Naive B cell (primary cell): ENCODE measurements at places on chromosomes 12 and 14.

DNA sequence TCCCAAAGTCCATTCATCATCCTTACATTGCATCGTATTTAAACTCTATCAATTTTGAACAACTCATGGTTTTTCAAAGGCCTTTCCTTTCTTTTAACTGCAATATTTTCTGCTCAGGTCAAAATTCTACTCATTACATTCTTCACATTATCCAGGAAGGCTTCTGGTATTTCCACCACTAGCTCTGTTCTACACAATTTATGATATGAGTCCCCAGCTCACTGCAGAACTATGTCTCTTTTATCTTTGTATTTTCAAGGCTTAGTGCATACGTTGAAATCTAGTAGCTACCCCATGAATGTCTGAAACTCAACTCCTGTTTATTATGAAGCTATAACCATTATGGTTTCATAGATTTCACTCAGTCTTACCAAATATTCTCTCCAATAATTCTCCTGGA lies 282.9 kb downstream of the DUSP6 start:
- DNase-seq = no peak

DNA sequence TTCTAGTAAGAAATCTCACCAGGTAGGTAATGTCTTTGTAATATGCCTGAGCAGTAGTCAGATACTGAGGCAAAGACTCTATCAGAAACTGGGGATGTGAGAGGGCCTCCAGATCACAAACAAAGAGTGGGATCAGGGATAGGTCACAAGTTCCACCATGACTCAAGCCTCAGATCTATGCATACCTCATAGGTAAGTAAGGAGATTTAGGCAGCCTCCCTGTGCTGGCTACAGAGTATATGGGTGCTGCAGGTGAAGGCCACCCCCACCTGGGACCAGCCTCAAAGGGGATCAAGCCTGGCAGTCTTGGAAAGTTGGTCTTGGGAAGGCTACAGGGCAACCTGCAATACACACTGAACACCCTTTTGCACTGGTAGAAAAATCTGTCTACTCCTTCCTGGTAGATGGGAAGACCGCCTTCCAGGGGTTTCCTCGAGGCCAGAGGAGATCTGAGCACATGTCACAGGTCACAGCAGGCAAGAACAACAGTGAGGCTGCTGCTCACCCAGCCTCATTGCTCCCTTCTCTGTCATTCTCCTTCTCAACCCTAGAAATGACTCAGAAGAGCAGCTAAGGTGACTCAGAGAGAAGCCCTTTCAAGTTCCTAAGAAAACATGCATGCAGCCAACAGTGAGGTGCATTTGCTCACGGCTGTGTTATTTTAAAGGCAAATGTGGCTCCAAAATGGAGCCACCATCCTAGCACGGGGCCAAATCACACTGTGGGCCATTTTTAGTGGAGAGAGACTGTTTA lies 143.4 kb upstream of the CDKN3 start:
- no peak for DNase-seq

- no peak for DNase-seq
Measured at GRCh38 chr14:52748647-52749292, 18.8 kb downstream of the STYX start.

- no peak for DNase-seq
Measured at GRCh38 chr14:22483863-22484593, 105.0 kb downstream of the DAD1 start.

GRCh38 chr14:27917896-27918295 lies 848.7 kb upstream of the FOXG1 start:
- DNase-seq = no peak

- DNase-seq = no peak
Measured at GRCh38 chr14:55123101-55123500, 6.0 kb upstream of the LGALS3 start.

DNA sequence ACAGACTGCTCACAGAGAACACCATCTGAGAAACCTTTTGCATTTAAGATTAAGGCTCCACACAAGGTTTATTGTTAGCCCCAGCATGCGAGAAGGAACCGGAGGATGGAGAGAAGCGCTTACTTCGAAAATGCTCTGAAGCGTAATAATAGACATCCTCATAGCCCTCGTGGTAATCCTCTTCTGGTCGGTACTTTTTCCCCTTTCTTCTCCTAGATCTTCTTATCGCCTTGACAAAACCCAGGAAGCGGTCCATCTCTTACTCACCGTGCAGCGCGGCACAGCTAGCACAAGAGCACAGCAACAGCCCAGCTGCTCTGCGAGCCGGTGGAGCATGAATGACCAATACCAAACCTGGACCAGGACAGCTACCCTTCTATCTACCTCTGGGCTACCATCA lies 125.1 kb upstream of the GRIP1 start:
- no peak for DNase-seq

DNA sequence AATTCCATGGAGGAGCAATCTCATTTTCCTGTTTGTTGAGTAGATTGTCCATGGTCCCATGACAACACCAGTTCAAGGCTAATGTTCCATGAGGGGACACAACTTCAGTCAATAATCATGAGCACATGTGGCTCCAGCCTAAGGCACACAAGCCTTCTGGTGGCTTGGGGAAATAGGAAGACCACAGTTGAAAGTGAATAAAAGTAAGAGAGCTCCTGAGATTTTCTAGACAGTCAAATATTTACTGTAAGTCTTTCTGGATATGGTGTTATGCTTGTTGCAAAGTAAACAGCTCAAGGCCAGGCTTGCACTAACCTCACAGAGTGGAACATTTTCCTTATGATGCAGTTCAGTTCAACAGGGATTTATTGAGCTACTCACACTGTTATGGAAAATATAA lies 206.9 kb upstream of the SLC38A2 start:
- DNase-seq = no peak

DNA sequence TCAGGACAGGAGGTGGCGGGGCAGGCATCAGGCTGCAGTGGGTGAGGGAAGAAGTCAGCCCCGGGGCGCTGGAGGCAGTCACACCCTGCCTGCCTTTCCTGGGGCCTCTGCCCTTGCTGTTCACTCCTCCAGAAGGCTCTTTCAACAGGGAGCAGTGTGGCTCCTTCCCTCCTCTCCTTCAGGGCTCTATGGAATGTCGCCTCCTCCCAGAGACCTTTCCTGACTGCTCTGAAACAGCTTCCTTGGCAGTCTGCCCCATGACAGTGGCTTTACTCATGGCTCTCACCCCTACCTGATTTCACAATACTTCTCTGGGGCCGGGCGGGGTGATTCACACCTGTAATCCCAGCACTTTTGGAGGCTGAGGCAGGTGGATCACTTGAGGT lies 7.1 kb downstream of the RHOF start:
- no peak for DNase-seq

- DNase-seq = no peak
Measured at GRCh38 chr14:92470215-92470614, 43.4 kb upstream of the RIN3 start.

DNA sequence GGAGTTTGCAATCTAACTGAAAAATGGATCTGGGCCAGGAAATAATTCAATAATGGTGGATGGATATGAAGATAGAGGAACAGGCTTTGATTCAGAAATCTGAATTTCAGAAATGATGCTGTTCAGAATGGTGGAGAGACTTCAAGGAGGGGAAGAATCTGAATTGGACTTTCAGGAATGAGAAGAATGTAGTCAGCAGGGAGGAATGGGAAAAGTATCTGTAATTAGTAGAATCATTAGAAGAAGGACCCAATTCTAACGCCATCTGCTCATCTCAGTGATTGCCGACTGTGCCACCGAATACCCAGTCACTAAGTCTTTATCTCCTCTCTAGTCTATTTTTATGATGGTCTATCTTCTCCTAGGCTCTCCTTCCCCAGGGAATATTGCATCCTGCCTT lies 363.2 kb downstream of the GALC start:
- DNase-seq = no peak

- DNase-seq = no peak
Measured at GRCh38 chr12:82089369-82090121, 268.6 kb downstream of the CCDC59 start.

DNA sequence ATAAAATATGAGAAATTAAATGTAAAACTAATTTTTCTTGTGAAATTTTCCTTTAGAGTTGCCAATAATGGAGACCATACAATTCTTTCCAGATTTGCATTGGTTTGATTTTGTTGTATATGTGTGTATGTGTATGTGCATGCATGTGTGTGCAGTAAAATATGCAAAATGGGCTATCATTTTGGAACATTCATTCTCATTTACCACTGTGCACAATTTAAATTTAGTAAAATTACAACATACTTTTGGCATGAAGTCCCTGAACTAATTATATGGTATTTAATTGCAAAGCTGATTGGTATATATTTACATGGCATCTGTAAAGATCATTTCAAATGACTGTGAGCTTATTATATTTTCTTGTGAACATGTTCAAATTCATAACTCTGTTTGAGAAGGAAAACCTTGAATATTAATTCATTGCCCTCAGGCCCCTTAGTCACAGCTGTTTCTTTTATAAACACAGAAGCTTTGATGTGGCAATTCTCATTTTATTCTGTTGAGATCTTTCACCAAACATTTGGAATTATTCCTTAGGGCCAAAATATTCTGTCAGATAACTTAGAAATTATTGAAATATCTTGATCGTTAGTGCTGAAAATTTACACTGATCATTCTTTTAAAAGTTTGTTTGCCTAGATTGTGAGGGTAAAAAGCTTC lies 17.6 kb downstream of the KERA start:
- DNase-seq = no peak

DNA sequence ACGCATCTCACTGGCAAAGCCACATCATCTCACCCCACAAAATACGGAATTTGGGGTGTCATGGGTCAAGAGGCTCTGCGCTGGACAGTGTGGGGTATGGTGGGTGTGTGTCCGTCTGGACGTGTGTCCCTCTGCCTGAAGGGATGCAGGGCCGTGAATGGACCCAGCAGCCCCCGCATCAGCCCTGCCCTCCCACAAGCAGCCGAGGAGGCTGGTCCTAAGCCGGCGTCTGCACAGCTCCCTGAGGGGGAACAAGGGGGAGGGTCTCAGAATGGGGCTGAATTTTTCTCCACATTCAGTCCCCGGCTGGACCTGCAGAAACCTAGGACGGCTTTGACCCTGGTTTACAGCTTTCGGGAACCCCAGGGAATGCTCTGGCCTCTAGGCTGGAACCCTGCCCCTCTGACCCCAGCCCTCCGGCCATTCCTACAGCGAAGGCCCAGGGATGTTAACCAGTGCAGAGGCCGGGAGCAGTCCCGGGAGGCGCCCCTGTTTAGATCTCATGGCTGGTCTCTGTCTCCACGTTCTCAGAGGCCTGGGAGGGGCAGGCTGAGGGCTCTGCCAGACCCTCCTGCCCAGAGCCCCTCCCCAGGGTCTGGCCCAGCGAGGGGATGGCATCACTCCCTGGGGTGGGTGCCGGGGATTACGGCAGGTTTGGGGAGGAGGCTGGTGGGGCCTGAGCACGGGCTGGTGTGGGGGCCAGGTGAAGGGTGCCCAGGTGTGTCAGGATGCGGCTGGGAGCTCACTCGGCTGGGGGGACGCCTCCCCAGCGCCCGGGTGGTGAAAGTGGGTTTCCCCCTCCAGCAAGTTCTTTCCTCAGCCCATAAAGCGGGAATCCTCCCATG lies 156.5 kb upstream of the C14orf180 start:
- no peak for DNase-seq

- DNase-seq = no peak
Measured at GRCh38 chr12:124916374-124917134, 2.1 kb upstream of the UBC start.

DNA sequence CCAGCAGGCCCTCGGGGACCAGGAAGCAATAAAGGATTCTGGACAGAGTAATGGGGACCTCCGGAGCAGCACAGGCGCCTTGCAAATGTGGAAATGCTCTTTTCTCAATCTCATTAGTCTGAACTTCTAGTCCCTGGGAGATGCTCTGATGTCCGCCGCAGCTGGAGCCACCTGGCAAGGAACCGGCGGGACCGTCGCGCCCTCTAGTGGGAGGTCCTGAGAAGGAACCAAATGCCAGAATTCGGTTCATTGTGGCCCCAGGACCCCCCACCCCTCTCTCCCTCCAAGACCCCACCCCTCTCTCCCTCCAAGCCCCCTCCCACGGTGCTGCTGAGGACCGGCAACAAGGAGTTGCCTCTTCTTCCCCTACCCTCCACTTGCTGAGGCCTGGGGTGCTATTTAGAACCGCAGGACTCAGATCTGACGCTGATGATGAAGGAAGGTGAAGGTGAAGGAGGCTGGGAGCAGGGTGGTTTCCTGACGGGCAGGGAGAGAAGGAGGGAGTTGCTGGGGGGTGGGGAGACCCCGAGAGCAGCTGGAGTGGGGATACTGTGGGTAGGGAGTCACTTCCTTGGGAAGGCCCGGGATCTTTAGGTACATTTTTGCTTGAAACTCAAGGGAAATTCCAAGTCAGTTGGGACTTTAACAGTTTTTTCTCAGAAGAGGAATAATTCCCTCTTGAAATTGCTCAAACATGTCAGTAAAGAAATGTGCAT lies 42.5 kb downstream of the SMIM41 start:
- DNase-seq = peak; percentile 56

- DNase-seq = no peak
Measured at GRCh38 chr12:78375461-78375860, 489.1 kb upstream of the SYT1 start.

- DNase-seq = no peak
Measured at GRCh38 chr14:59086241-59086882, 102.1 kb upstream of the DAAM1 start.

- DNase-seq = peak; percentile 58
Measured at GRCh38 chr14:61752626-61753025, 9.6 kb upstream of the SNAPC1 start.

GRCh38 chr12:12561371-12562015 lies 1.2 kb downstream of the DUSP16 start:
- DNase-seq = peak; percentile 25

DNA sequence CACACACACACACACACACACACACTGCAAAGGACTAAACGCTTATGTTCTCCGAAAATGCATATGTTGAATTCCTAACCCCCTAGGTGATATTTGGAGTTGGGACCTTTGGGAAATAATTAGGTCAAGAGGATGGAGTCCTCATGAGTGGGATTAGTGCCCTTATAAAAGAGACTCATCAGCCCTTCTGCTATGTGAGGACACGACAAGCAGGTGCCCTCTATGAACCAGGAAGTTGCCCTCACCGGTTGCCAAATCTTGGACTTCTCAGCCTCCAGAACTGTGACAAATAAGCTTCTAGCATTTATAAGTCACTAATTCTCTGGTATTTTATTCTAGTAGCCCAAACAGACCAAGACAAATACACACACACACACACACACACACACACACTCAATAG lies 20.7 kb upstream of the TCP11L2 start:
- no peak for DNase-seq
